Endothelial cell (in vitro differentiated cells): ENCODE measurements at places on chromosomes 13 and 19.

- DNase-seq: no peak
Measured at GRCh38 chr13:51738226-51738905, 65.6 kb downstream of the DHRS12 start.

- DNase-seq: no peak
Measured at GRCh38 chr19:5929625-5930024, 15.6 kb downstream of the CAPS start.

GRCh38 chr13:59424661-59425060 is 739.1 kb downstream of the DIAPH3 start:
- no peak for DNase-seq

GRCh38 chr13:109271555-109272541 is 514.5 kb downstream of the IRS2 start:
- DNase-seq: no peak

- DNase-seq: no peak
Measured at GRCh38 chr19:9309974-9310446, 372 bp upstream of the ZNF699 start.

GRCh38 chr13:42762917-42763316 is 18.5 kb upstream of the FAM216B start:
- no peak for DNase-seq

- DNase-seq: no peak
Measured at GRCh38 chr13:98592362-98592732, 15.4 kb upstream of the STK24 start.

DNA sequence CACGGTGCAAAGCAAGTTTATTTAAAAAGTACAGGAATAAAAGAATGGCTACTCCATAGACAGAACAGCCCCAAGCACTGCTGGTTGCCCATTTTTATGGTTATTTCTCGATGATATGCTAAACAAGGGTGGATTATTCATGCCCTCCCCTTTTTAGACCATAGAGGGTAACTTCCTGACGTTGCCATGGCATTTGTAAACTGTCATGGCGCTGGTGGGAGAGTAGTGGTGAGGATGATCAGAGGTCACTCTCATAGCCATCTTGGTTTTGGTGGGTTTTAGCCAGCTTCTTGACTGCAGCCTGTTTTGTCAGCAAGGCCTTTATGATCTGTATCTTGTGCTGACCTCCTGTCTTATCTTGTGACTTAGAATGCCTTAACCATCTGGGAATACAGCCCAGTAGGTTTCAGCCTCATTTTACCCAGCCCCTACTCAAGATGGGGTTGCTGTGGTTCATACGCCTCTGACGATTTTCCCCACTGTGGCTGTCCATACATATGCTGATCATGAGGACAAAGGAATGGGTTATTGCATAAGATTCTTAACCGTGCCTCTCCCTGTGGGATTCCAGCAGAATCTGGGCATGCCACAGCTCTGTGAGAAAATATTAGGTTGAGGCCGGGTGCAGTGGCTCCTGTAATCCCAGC is 36.9 kb upstream of the ZNF507 start:
- no peak for DNase-seq

- DNase-seq: no peak
Measured at GRCh38 chr19:12205296-12205695, 42.4 kb downstream of the ZNF136 start.

GRCh38 chr19:2013683-2013961 is 1.9 kb downstream of the BTBD2 start:
- DNase-seq: no peak

GRCh38 chr13:19645000-19645399 is 11.5 kb downstream of the MPHOSPH8 start:
- no peak for DNase-seq

GRCh38 chr19:19434483-19435045 is 29.1 kb downstream of the GATAD2A start:
- DNase-seq: no peak

GRCh38 chr13:45860240-45860639 is 8.7 kb upstream of the SIAH3 start:
- DNase-seq: no peak

DNA sequence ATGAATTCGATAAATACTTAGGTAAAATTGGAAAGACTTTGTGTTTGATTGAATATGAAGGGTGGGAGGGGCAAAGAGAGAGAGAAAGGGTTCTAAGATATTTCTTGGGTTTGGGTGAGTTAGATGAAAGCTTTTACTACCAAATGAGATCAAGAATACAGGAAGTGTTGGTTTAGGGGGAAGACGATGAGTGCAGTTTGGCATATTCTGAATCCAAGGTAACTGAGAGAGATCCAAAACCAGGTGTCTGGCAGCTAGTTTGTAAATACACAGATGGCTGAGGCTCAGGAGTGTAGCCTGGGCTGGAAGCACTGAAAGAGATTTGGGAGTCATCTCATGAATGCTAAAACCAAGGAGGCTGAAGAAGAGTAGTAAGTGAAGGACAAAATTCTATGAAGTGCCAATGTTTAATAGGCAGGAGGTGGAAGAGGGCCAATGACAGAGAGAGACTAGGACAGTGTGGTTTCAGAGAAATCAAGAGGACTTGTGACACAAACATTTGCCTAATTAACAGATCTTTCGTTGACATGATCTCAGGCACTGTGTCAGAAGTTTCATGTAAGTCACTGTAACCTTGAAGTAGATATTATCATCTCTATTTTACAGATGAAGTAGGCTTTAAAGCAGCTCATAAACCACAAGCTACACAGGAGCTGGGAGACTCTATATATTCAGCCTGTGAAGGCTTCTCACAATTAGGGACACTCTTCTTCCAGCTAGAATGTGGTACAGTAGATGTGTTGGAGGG is 70.2 kb upstream of the ZDHHC20 start:
- no peak for DNase-seq

GRCh38 chr13:43665388-43665787 is 121.4 kb downstream of the ENOX1 start:
- DNase-seq: no peak

DNA sequence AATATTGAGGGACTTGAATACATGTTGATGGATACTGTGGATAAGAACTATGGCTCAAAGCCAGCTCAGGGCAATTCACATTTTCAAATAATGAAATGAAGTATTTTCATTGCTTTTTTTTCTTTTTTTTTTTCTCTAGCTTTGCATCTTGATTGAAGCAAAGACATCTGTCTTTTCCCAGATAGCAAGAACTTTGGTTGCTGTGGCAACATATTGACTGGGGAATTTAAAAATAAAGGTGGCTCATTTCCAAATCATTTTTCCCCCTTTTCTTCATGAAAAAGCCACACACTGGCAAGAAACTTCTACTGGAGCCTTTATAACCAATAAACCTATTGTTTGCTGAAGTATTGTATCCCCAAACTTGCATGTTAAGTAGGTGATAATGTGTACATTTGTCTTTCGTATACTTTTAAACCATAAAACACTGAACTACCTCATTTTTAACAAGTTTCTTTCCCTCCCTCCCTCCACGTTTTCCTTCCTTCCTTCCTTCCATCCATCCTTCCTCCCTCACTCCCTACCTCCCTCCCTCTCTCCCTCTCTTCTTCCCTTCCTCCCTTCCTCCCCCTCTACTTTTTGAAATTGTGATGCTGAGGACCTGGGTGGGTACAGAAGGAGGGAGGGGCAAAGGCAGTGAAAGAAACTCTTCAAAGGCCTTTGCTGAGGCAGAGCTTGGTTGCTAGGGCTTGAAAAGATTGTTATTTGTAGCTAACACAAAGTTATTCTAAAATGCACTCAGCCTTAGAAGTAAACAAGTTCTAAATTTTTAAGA is 343.5 kb upstream of the SPRY2 start:
- DNase-seq: no peak

DNA sequence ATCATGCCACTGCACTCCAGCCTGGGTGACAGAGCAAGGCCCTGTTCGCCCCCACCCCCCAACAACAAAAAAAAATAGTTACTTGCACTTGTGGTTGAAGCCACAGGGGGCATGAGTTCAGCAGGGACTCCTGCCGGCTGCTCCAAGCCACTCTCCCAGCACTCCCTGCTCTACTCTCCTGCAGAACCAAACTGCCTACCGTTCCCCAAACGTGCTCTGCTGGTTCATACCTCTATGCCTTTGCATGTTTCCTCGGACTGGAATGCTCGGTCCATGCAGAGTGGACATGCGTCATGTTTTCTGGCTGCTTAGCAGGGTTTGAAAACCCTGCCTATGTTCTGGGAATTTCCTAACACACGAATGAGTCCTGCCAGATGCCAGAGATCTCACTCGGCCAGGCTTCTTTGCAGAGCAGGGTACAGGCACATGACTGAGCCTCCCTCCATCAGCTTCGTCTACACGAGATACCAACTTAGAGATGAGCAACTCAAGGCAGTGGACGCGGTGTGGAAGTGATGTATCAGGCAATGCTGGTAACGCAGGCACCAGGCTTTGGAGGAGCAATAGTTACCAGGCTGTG is 8.5 kb upstream of the SLC25A15 start:
- no peak for DNase-seq

GRCh38 chr13:93227878-93228642 is 1.5 kb downstream of the GPC6 start:
- DNase-seq: peak; percentile 76

DNA sequence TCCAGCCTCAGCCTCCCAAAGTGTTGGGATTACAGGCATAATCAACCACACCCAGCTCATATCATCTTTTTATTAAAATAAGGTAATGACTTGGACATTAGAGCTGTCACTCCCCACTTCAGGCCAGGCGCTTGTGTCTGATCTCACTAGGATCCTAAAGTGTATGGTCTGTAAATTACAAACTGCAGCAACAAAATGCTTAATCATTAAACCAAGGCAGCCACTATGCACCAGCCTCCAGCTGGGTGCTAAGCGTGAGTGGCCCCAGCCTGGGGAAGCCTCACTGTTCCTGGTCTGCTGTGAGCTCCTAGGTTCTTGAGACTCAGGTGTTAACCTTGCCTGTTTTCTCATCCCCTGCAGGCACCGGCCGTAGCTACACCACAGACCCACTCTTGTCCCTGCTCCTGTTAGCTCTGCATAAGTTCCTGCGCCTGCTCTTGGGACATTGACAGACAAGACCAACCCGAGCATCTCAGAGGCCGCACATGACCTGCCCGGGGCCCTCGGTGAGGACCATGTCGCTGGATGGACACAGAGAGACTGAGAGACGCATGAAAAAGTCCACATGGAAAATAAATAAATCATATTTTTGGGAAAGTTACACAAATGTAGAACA is 37.8 kb downstream of the VSTM2B start:
- no peak for DNase-seq

GRCh38 chr19:30004403-30004802 is 62.4 kb downstream of the URI1 start:
- no peak for DNase-seq

- DNase-seq: no peak
Measured at GRCh38 chr13:44022196-44022595, 142.5 kb downstream of the LACC1 start.

GRCh38 chr13:65638572-65639168 is 1591.5 kb downstream of the PCDH9 start:
- peak; percentile 30 for DNase-seq

DNA sequence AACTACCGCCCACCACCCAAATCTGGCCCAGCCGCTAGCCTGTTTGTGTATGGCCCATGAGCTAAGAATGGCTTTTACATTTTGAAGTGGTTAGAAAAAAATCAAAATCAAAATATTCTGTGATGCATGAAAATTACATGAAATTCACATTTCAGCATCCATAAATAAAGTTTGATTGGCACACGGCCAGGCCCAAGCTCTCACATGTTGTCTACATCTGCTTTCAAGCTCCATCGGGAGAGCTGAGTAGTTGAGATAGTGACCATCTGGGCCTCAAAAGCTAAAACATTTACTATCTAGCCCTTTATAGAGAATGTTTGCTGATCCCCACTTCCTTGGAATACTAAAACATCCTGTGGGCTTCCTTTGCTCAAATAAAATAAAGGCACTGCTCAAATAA is 14.5 kb downstream of the RFX2 start:
- no peak for DNase-seq

DNA sequence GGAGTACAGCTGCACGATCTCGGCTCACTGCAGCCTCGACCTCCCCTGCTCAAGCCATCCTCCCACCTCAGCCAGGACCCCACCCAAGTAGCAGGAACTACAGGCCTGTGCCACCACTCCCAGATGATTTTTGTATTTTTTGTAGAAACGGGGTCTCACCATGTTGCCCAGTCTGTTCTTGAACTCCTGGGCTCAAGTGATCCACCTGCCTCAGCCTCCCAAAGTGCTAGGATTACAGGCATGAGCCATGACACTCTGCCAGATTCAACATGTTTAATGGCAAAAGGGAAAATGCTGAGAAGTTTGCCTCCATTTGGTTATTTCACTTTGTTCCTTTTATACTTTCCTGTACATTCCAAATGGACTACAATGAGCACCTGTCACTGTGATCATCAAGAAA is 65.8 kb downstream of the ZIC5 start:
- DNase-seq: no peak

DNA sequence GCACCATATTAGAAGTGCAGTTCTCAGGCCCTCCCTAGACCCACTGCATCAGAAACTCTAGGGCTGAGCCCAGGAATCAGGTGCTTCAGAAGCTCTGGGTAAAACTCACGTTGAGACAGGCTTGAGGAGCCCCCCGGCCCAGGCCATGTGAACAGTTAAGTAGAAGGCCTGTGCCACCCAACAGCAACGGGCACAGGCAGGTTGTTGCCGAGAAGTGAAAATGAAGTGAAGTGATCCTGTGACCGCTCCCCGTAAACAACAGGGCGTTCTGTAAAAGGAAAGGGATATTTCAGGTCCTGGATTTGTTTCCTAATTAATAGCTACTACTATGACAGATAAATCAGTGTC is 128.8 kb downstream of the ATP11A start:
- no peak for DNase-seq

GRCh38 chr13:39858794-39859193 is 203.3 kb downstream of the COG6 start:
- no peak for DNase-seq

- DNase-seq: no peak
Measured at GRCh38 chr13:50715402-50716146, 127.9 kb downstream of the DLEU7 start.

DNA sequence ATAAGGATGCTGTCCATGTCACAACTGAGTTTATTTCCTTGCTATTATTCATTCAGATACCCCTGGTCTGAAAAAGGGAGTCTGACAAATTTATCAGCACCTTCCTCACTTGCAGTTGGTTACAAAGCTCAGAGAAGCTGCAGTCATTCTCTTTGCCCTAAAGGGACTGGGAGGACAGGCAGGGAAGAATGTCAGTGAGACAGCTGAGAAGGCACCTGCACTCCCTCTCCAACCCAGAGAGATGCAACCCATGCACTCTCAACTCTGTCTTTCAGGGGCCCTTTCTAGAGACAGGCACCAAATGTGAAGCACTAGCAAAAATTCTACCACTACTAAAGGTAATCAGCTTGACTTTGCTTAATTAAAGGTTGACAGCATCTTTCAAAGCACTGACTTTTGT is 83.3 kb downstream of the CRYL1 start:
- no peak for DNase-seq
